ENCODE measurements at places on chromosomes 2 and 18.

DNA sequence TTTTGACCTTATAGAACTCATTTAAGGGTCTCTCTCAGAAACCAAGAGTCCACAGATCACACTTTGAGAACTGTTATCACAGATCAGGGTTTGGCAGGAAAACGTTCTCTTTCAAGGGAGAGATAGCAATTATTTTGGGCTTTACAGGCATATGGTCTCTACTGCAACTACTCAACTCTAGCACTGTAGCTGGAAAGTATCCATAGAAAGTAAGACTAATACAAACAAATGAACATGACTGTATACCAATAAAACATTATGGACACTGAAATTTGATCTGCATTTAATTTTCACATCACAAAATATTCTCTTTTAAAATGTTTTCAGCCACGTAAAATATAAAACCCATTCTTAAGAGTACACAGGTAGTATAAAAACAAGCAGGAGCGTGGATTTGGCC lies 100.5 kb downstream of the TRIP12 start:
- no peak for DNase-seq

DNA sequence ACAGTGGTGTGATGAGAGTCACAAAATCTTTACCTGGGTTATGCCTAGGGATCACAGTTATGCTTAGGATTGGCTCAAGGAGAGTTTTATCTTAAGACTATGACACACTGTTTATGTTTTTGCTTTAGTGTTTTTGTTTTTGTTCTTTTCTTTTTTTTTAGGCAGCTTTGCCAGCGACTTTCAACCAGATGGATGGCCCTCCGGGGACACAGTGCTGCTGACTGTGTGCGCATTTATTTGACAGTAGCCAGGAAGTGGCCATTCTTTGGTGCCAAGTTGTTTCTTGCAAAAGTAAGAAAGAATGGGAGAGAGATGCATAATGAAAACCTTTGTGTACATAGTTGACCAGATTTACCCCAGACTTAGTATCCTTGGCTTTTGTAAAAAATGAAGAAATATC lies 15.1 kb upstream of the DYNC2LI1 start:
- DNase-seq: no peak

DNA sequence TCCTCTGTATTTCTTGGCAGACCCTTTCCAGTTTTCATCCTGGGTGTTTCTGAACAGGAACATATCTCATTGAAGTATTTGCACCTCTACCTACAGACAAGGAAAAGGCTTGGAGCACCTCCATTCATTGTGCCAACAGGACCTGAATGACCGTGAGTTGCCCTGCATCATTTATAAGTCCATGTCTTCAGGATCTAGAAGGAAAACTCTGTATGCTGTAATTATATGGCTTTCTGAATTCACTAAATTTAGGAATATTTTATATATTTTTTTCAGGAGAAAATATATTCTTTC lies 402.3 kb upstream of the SLC14A2 start:
- no peak for DNase-seq

DNA sequence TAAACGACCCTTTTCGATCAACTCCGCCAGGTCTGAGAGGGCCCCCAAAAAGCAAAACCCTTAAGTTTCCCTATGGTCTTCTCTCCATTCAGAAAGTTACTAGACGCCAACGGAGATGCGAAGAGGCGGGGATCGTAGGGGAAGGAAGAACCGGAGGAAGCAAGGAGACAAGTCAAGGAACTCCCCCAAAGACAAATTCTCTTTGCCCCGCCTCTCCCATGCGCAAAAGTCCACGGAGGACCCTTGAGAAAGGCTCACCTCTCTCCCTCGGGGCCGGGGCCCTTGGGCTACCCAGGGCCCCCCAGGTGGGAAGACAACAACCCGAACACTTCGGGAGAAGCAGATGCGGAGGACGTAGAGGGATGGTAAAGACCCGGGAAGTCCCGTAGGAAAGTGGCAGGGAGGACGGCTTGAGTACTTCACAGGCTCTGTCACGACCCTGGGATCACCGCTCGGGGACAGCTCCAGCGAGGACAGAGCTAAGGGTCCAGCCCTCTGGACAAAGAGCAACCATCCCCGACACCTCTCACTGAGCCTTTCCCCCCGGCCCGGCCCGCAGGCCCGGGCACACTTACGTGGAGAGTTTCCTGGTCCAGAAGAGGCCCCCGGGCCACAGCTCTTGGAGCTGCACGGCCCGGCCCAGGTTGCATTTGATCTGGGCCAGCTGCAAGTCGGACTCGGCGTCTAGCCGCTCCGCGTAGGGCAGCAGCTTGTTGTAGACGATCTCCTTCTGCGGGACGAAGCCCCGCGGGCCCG lies 647 bp downstream of the PSME4 start:
- peak; percentile 47 for DNase-seq

All from NCI-H2171 treated with DMSO at 0.1 percent for 48 hours (cell line).